ENCODE measurements at places on chromosomes 12 and 14. TPM values are rescaled to one million over a fixed set of nuclear protein-coding genes. Genes with fewer than 3 reads are reported as not detected.

Gene RNF212B
- not detected for total RNA-seq

Gene KLRK1
- 0.51 TPM for total RNA-seq

Gene KLRC2
- total RNA-seq = 0.89 TPM

Gene SLC38A4
- 1.0 TPM for total RNA-seq

Gene KRT73
- 10.4 TPM for total RNA-seq

Gene PAPLN
- total RNA-seq = 24.9 TPM

Gene GPR132
- total RNA-seq = 0.96 TPM

Gene AQP5
- 128 TPM for total RNA-seq

Gene BCL2L14
- not detected for total RNA-seq

Gene MANSC4
- total RNA-seq = not detected

Gene DPY19L2
- 0.64 TPM for total RNA-seq

Gene WIF1
- total RNA-seq = 3.0 TPM

Gene TEX22
- total RNA-seq = 0.80 TPM

Gene EPYC
- not detected for total RNA-seq

Gene CLEC2A
- total RNA-seq = 57.4 TPM

Gene CACNA2D4
- 0.57 TPM for total RNA-seq

Gene TOMM20L
- total RNA-seq = not detected

Gene LTB4R
- 98.1 TPM for total RNA-seq

Gene SOAT2
- not detected for total RNA-seq

Gene PUS7L
- total RNA-seq = 13.1 TPM

Gene FAR2
- 41.8 TPM for total RNA-seq

All from suprapubic skin (tissue), 4 donors.